ENCODE measurements at places on chromosomes 2 and 18.

DNA sequence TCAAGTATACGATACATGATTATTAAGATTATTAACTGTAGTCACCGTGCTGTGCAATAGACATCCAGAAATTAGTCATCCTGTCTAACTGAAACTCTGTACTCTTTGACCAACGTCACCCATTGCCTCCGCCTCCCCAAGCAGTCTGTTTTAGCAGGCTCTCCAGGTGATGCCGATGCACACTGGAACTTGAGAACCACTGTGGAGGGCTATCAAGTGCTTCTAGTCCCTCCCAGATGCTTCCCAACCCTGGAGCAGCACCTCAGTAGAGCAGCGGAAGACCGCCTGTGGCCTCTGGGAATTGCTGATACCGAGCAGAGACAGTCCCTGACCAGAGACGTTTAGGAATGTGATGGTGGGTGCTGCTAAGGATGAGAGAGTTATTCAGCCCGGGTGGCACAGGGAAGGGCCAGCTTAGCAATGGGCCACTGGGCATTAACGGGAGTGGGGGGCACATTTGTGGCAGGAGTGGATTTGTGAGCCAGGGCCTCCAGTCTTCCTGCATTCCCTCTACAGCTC is 50.7 kb downstream of the LIPG start:
- no peak for DNase-seq

DNA sequence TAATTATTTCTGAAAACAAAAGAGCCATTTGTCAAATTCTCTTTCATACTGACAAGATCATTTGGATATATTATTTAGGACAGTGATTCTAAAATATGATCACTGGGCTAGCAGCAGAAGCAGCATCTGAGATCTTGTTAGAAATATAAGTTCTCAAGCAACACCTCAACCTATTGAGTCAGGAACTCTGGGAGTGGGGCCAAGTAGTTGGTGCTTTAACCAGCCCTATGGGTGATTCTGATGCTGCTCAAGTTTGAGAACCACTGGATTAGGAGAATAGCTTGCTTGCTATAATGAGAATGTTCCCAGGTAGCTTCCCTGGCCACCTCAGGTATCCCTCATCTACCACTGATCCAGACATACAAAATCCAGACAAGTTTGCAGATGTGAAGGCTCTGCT is 466.9 kb upstream of the CELF4 start:
- no peak for DNase-seq

GRCh38 chr2:211181626-211182025 is 625.2 kb downstream of the CPS1 start:
- no peak for DNase-seq

- no peak for DNase-seq
Measured at GRCh38 chr18:79581406-79581805, 98.2 kb upstream of the CTDP1 start.

DNA sequence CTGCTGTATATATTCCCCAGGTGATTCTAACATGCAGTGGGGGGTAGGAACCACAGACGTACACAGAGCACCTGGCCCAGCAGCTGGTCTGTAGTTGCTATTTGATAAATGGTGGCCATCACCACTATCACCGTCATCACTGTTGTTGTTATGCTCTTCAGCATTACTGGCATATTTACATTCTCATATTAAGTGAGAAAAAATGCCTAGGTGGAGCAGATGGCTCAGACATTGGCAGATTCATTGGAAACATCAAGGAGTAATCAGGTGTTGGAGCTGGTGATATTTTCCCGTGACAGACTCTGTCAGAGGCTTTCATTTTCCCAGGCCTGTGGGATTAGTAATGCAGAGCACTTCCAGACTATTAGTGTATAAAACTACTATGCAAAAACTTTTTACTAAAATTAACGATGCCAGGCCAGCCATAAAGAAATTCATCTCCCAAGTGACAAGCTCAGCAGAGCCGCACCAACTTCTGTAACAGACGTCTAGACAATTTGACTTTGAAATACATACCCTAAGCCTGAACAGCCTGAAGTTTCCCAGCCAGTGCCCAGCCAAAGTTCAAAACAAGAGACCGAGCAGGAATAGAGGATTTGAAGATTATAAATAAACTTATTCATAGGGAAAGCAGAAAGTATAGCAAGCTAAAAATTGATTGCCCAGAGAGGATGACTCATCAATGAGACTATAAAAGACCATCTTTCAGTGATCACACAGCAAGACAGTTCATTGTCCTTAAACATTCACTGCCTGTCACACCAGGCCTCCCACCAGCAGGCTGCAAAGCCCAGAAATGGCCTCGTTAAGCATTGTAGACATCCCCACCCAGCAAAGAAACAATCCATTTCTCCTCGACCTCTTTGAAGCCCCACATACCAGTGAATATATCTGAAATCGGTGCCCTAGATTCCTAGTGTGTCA is 247.4 kb upstream of the CHAC2 start:
- DNase-seq = no peak

DNA sequence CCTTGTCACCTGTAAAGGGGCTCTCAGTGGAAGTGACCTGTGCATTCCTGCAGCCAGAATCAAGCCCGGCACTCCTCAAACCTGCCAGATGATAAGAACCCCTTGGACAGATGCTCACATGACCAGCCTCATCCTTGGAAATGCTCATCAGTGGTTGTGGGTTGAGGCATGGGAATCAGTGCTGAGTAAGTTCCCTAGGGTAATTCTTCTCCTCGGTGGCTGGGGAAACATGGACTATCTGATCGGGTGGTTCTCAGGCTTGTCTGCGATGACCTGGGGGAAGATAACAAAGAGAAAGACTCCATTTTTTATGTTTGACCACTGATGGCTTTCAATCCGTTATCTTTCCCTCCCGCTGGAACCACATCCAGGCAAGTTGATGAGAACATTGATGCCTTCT is 84.0 kb downstream of the SPP2 start:
- DNase-seq = no peak

DNA sequence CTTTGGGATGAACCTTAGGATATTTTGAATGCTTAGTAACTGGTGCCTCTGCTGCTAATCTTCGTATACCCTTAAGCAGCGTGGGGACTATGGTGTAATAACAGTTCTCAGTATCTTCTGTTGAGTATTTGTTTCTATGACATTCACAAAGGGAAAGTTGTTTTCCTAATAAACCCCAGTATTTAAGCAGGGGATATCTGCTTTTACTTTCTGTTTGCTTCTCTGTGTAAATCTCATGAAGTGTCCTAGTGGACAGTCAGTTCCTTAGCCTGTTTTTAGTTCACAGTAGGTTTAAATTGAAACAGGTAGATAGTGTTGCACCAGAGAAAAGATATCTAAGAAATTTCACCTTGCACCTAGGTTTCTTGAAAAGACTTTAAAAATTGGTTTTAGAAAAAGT is 14.9 kb downstream of the KIAA1328 start:
- no peak for DNase-seq

DNA sequence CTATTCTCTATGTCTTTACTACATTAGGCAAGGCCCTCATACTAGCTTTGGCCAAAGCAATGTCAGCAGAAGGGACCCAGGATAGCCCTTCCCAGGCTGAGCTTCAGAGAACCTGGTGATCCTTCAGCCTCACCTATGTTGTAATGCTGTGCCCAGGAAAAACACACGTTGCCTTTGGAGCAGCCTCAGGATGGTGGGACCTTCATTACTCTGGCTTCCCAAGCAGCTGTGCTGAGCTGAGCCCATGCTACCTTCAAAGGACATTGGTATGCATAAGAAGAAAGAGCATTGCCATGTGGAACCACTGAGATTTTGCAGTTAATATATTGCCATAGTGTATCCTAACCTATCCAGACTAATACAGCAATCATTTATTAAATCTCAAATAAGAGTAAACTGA is 756.4 kb upstream of the ID2 start:
- DNase-seq = no peak

- no peak for DNase-seq
Measured at GRCh38 chr2:108271691-108272253, 16.9 kb upstream of the SULT1C2 start.

- DNase-seq = no peak
Measured at GRCh38 chr2:238596571-238597551, 170.1 kb downstream of the ASB1 start.

DNA sequence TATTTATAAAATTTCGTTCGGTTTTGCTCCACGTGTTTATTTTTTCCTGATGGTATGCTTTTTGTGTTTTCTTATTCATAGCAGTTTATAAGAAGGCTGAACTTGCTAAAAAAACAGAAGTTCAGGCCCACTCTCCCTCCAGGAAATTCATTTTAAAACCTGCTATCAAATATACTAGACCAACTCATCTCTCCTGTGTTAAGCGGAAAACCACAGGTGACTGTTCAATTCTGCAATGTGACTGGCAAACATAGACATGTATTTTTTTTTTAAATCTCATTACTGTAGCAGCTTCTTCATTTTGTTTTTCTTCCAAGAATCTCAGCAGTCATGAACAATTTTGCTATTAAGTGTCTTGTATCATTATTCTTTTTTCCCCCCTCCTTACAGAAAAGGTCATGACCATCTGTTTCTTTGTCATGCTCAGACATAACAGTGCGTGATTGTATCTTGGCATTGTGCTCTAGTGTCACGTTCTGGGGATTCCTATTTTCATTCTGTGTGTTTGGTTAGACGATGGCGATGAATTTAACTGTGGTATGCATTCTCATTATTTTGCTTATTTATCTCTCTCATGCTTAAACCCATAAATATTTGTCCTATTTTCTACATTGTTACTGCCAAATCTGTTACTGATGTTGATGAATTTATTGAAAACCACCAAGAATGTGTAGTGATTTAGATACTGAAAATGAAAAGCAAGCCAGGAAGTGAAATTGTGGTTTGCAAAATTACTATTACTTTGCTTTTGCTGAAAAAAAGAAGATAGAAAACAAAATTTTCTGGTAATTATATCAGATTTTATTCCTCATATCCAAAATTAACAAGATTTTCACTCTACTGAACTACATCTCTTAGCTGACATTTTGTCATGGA is 74.6 kb upstream of the UNC80 start:
- DNase-seq = no peak

DNA sequence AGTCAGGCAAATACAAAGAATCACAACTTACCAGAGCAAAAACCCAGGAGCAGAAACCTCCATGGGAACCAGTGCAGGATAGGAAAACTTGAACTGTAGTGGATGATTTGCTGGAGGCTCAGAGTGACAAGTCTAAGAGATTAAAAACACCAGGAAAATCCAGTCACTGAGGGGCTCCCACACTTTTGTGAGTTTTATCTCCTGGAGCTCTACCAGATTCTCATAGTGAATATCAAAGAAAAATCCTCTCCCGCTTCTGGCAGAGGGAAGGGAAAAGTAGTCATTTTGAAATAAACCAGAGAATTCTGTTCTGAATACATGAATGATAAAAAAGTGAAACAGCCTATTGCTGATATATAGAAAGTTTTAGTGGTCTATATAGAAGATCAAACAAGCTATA is 23.1 kb downstream of the NABP1 start:
- no peak for DNase-seq

DNA sequence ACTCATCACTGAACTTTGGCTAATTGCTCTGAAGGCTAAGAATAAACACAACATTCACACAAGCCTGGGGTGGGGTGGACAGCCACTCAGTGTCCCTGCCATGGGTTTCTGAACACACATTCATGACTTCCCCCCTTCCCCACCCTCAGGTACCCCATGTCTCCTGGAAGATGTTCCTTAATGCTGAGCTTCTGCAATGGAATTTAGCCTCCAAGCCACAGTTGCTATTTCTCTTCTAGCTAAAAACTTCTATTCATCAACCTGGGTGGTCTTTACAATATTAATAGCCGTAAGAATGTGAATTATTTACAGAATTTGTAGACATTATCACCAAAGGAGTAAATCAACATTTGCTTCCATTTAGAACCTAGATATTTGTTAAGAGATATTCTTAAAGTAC is 175.1 kb downstream of the ACKR3 start:
- DNase-seq = no peak

GRCh38 chr18:939958-940357 is 35.3 kb downstream of the ADCYAP1 start:
- DNase-seq = no peak

- DNase-seq = no peak
Measured at GRCh38 chr2:30766666-30767065, 40.6 kb downstream of the CAPN13 start.

DNA sequence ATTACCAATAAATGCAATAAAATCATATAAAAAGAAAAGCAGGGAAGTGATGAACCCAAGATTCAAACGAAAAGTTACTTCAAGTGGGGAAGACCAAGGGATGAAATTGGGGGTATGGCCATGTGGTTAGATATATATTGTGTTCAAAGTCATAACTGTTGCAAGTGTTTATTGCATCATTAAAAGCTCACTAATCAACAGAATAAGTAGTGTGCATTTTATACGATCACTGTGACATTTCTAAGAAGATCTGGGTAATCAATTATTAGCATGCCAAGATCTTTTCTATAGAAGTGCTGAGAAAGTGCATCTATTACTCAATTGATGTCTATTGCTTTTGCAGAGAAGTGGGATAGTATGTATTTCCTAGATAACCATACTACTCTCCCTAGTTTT is 52.9 kb downstream of the VSNL1 start:
- no peak for DNase-seq

GRCh38 chr2:30147715-30148610 is 1.2 kb downstream of the YPEL5 start:
- peak; percentile 73 for DNase-seq

- DNase-seq = no peak
Measured at GRCh38 chr2:39723946-39724827, 54.9 kb downstream of the THUMPD2 start.

DNA sequence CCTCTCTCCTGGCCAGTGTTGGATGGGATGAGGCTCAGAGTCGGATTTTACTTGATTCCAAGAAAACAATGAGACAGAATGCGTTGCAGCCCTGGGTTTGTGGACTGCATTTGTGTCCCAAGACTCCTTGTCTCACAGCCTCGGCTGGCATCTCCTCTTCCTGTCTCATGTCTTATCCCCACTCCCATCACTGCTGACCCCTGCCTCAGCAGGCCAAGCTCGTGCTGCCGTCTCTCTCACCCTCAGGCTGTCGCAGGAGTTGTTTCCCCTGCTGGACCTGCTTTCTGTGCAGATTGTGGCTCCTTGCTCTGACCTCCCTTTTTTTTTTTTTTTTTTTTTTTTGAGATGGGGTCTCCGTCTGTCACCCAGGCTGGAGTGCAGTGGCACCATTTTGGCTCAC is 70.2 kb upstream of the RALBP1 start:
- DNase-seq = no peak

DNA sequence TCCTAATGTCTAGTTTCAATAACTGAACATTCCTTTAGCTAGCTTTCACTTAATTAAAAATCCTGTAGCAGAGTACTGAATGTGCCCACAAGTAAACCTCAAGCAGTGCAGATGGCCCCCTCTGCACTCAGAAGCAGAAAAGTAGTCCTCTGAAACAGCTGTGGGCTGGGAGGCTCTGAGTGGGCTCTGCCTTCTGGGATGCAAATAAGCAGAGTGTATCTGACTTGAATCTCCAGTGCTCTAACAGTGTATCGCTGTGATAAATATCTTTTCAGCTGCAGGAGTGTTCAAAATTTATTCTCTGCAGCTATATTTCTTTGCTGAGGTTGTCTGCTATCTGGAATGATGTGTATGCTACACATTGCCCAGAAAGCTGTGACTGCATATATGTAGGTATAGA is 44.8 kb upstream of the SYT4 start:
- no peak for DNase-seq
